Fibroblast of skin of left biceps (primary cell): ENCODE measurements at places on chromosomes 2 and 18.

DNA sequence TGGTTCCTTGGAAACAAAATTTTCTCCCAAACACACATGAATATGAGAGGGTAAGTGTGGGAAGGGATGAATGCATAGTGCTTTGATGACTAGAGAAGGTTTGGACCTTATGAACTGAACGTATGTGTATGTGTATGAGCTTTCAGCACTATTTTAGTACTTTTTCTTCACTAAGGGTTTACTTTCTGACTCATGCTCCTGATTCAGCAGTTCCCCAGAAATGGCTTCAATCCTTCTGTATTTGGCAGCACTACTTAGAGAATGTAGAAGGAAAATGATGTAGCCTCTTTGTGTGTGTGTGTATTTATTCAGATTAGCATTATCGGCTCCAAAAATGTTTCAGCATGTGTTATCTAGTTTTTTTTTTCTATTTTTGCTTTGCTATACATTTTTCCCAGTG lies 22.2 kb downstream of the KCNJ3 start:
- peak; percentile 3 for DNase-seq

GRCh38 chr2:226943862-226944620 lies 108.2 kb downstream of the RHBDD1 start:
- DNase-seq: no peak

DNA sequence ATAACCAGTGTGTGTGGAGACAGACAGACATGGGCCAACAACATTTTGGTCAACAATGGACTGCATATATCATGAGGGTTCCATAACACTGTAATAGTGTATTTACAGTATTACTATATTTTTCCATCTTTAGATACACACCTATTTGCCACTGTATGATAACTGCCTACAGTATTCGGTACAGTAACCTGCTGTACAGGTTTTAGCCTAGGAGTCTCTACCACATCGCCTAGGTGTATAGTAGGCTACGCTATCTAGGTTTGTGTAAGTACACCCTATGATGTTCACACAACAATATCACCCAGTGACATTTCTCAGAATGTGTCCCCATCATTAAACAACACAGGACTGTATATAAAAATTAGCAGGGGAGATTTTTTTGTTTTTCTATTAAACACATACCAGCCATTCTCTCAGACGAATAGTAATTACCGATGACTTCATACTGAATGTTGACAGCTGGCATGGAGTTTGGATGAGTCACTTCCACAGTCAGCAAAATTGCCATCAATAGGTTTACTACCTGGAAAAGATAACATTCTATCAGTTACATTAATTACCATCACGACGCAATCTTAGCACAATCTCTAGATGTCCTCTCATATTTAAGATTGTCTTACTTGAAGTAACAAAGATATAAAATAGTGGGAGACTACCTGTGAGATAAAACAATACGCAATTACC lies 10.8 kb downstream of the LAPTM4A start:
- no peak for DNase-seq

DNA sequence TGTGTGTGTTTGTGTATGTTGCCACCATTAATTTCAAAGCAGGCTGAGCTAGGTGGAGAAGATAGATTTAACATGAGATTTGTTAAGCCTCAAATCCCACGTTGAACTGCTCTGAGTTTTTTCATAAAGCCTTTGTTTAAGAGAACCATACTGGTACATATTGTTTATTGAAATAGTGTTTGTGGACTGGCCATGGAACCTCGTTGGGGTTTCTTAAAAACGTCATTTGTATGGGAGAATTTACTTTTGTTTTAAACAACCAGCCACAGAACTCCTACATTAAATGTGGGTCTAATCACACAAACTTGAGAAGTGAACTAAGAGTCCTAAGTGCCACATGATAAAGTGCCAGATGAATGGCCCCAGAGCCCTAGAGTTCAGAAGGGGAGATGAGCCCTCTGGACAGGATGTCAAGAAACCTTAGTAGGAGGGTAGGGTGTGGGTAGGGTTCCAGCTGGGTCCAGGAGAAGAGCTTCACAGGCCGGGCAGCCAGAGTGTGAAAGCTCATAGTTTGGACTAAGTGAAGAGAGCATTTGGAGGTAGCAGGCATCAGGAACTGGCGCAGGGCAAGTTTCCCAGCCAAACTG lies 120.6 kb upstream of the EML6 start:
- DNase-seq: no peak

DNA sequence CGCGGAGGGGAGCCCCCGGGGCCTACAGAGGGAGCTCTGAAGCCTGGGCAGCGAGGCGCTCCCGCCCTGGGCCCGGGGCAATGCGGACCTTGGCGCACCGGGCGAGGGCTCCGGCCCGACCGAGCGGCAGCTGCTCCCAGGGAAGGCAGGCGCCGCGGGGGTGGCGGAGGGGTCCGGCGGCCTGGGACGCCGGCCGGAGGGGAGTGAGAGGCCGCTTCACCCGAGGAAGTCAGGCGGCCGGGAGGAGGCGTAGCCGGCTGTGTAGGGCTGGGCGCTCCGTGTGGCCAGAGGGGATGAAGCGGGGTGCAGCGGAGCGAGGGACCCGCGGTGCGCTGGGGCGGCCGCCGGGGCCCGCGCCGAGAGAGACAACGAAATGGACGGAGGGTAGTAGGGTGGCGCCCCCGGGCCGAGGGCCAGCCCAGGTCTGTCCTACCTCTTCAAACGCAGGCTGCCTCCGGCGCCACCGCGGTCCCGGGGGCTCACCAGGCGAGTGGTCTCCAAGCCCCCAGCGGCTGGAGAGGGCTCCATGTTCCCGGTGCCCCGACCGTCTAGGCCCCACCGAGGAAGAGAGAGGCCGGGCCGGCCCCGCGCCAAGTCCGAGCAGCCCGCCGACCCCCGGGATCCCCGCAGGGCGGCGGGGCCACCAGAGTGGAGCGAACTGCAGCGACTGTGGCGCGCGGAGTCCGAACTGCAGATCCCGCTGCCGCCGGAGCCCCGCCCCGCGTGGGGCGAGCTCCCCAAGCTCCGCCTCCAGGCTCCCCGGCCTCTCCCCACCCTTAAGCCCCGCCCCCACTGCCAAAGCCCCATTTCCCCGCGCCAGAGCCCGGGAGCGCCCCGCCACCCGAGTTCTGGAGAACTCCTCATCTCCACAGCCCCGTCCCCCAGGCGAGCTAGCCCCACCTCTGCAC lies at the start of gene SLC30A3:
Gene SLC30A3 (minus strand): TSS at position 669 of the 908 bp plus-strand sequence. CDS start 141 bp downstream, at position 528.
- DNase-seq: no peak
